ENCODE measurements at places on chromosomes 5 and 9.

DNA sequence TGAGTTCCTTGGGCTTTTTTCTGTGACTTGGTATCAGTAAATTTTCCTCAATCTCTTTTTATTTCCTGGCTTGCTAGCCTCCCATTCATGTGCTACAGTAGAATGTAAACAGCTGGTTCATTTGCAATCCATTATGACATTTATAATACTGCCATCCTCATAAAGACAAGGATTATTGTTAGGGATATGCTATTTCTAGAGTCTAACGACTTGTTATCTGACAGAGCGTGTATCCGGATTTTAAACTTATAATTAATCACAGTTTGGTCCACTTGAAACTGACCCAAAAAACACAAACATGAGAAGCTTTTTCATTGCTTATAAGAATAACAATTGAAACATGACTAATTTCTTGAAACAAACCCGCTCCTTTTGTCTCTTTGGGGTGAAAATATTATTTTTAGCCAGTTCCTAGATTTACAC, 585.8 kb downstream of the TLE4 start:
- DNase-seq: no peak

DNA sequence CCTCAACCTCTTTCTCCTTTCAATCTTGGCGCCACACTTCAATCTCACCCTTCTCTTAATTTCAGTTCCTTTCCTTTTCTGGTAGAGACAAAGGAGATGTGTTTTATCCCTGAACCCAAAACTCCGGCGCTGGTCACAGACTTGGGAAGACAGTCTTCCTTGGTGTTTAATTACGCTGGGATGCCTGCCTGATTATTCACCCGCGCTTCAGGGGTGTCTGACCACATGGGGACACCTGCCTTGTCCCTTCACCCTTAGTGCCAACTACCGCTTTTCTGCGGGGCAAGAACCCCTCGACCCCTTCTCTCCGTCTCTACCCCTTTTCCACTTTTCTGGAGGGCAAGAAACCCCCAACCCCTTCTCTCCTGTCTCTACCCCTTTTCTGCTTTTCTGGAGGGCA, 261.1 kb downstream of the SMARCA2 start:
- DNase-seq: no peak

DNA sequence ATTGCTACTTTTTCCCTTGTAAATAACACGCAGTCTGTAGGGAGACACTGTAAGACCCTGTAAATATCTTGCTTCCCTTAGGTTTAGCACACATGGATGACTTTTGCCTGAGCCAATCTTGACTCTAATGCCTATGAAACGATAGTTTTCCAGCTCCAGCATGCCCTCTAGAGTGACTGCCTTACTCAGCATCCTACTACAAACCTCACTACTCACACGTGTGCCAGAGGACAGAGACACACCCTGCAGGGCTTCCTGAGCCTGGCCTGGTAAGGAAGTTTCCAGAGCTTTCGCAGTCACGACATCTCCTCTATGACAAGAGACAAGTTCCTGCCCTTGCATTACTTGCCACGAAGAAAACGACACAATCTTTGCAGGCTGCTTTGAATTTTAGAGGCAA, 138.1 kb downstream of the ATPSCKMT start:
- peak; percentile 52 for DNase-seq

- DNase-seq: no peak
These were observed 329.2 kb downstream of the TMEM167A start for GRCh38 chr5:82747986-82748385.

- no peak for DNase-seq
These were observed 2.4 kb upstream of the TNPO1 start for GRCh38 chr5:72814104-72814503.

- DNase-seq: no peak
These were observed 43.0 kb upstream of the FLT4 start for GRCh38 chr5:180692429-180692828.

DNA sequence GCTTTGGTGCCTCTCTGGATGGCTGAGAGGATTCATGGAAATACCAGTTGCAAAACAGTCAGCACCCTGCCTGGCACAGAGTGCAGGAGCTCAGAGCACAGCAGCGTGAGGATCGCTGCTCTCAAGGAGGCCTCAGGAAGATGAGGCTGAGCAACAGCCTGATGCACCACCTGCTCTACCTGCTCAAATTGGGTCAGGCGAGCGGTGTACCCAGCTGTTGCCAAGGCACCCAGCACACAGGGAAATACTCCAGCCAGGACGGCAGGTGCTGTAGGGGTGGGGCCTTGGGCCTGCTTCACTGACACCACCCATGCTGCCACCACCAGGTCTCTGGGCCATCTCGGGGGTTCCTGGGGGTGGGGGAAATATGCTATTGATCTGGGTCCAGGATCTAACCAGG, 4.3 kb downstream of the EEIG1 start:
- DNase-seq: no peak

DNA sequence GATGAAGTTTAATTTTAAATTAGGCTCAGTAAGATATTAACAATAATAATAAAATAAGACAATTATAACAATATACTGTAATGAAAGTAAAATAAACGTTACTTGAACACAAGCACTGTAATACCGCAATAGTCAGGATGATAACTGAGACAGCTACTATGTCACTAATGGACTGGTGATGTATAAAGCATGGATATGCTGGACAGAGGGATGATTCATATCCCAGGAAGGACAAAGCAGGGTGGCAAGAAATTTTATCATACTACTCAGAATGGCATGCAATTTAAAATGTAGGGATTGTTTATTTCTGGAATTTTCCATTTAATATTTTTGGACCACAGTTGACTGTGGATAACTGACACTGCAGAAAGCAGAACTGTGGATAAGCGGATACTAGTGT, 196.9 kb downstream of the VPS13A start:
- no peak for DNase-seq

GRCh38 chr5:122291000-122291901, 20.8 kb upstream of the SNCAIP start:
- no peak for DNase-seq

DNA sequence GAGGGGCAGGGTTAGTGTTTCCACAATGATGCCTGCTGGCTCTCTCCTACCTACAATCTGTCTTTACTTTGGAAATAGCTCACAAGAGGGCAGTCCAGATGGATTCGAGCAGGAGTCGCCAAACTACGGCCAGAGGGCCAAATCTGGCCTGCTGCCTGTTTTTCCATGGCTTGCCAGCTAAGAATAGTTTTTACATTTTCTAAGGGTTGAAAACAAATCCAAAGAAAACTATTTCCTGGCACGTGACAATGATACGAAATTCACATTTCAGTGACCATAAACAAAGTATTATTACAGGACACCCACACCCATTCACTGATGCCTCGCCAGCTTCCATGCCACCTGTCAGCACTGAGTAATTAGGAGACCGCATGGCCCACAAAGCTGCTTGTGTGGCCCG, 162.9 kb upstream of the WWC1 start:
- no peak for DNase-seq

DNA sequence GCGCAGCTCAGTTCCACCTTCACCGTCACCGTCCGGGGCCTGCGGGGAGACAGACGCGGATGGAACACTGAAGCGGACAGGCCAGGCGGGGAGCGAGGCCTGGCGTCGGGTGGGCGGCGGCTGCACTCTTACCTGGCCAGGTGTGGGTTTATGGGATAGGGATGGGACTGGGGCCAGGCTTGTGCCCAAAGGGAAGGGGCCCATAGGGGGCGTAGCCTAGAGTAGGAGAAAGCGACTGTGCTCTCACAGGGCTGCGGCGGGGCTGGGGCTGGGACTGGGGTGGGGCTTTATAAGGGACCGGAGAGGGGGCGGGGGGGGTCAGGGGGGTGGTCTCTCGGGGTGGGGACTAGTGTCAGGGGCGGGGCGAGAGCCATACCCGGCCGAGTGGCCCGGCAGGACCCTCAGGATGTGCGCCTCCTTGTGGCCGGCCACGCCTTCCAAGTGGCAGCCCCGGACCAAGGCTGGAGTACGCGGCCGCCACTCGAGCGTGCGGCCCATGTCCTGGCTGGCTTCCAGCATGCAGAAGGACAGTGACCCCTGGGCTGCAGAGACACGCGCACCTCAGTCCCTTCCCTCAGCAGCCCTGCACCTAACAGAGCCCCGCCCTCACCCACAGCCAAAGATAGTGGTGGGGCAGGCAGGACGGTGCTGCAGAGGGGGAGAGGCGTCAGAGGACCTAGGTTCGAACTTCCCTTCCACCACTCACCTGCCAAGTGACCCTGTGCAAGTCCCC, 22.8 kb downstream of the FPGS start:
- peak; percentile 89 for DNase-seq

- no peak for DNase-seq
These were observed 4.5 kb upstream of the HNRNPAB start for GRCh38 chr5:178199581-178200434.

DNA sequence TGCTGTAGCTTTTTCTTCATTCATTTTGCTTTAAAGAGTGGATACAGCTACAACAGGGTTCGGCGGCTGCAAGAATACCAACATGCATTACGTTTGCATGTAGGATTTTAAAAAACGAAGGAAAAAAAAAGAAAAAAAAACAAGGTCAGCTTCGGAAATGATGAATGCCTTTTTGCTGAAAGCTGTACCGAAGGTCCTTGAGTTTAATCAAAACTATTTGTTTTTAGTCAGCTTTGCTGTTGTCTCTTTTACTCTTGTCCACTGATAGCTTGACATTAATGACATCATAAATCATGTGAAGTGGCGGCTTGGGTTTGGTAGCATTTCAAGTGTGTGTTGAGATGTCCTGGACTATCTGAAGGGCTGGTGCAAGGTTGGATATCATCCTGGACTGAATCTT, 779.1 kb downstream of the NR2F1-AS1 start:
- no peak for DNase-seq

DNA sequence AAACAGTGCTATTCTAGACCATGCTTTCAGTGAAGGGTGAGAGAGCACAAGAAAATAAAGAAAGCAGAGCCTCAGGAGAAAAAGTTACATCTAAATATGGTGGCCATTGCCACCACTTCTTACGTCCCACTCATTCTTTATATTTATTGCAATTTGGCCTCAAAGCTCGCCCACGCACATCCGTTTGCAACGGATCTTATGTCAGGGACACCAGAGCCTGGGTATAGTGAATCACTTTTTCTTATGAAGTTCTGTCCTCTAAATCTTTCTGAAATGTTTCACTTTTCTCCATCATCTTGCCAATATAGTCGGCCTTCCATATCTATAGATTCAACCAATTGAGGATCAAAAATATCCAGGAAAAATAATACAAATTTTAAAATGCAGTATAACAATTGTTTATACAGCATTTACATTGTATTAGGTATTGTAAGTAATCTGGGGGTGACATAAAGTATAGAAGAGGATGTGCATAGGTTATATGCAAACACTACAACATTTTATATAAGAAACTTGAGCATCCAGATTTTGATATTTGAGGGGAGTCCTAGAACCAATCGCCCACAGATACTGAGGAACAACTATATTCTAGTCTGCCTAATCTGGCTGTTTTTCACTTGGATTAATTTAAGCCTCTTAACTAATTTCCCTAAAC, 35.2 kb downstream of the GOLPH3 start:
- no peak for DNase-seq

DNA sequence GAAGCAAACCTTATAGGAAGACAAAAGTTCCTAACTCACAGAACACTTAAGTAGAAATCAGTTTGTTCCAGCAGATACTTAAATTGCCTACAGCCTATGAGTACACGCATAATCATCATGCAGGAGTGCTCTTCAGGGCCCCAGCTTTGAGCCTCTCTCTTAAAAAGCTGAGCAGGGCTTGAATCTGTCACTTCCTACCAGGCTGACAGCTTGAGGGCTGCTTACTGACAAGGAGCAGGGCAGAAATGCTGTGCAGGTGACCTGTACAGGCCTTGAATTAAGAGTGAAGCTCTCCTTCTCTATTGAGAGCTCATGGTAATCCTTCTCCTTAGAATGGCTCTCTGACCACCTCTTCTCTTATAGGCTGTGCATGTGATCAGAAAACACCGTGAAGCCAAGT, 66.5 kb upstream of the MAST4 start:
- DNase-seq: no peak

DNA sequence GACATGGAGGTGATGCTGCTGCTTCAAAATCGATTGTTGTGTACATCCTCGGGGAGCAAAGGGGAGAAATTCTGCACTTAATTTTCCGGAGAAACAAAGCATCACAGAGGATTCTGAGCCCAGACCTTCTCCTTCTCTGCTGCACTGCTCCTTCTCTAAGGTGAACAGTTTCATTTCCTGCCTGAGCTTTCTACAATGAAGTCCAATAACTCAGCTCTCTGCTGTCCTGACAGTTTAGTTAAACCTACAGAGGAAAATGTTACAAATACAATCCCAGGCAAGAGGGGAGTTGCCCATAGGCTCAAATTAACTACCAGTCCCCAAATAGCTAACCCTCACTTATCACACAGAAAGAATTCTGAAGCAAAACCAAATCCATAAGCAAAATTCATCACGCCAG, 206.3 kb downstream of the EFNA5 start:
- DNase-seq: no peak

DNA sequence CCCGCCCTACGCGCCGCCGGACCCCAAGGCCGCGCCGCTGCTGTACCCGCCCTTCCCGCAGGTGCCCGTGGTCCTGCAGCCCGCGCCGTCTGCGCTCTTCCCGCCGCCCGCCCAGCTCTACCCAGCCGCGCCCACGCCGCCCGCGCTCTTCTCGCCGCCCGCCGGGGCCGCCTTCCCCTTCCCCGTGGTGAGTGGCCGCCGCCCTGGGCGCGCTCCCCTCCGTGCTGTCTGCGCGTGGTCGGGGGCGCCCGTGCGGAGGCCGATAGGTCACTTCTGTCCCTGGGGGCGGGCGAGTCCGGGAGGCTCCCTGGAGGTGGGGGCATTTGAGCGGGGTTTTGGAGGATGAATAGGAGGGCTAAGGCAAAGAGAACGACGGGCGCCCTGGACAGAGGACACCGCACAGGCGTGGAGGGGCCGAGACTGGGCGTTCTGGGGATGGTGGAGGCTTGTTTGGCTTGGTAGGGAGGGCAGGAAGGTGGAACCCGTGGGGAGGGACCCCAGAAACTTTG, 9.6 kb downstream of the PRRT1B start:
- no peak for DNase-seq

DNA sequence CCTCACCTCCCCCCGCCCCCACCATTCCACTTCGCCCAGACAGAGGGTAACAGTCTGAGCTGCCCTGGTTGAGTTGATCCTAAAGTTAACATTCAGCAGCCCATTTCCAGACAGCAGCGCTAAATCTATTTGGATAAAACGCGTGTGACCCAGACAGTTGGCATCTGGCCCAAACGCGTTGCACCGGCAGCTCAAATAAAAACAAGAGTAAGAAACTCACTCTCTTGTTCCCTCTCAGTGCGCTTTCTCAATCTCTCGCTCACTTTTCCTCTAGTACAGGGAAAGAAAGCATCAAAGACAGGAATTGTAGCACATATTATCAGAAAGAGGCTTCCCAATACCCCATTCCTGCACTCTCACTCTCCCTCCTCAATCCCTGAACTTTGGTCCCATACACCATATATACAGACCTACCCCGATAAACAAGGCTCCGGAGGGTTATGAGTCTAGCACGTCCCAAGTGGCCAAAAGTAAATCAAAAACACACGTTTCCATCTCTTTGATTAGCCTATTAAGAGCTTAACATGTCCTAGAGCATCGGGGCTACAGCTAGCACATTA, 1.3 kb downstream of the ADAMTS6 start:
- DNase-seq: no peak

GRCh38 chr5:115262011-115262320, 711 bp downstream of the PGGT1B start:
- no peak for DNase-seq
